ENCODE measurements at places on chromosomes 3 and 15.

GRCh38 chr15:73892446-73893226 lies 19.3 kb downstream of the TBC1D21 start:
- no peak for DNase-seq

DNA sequence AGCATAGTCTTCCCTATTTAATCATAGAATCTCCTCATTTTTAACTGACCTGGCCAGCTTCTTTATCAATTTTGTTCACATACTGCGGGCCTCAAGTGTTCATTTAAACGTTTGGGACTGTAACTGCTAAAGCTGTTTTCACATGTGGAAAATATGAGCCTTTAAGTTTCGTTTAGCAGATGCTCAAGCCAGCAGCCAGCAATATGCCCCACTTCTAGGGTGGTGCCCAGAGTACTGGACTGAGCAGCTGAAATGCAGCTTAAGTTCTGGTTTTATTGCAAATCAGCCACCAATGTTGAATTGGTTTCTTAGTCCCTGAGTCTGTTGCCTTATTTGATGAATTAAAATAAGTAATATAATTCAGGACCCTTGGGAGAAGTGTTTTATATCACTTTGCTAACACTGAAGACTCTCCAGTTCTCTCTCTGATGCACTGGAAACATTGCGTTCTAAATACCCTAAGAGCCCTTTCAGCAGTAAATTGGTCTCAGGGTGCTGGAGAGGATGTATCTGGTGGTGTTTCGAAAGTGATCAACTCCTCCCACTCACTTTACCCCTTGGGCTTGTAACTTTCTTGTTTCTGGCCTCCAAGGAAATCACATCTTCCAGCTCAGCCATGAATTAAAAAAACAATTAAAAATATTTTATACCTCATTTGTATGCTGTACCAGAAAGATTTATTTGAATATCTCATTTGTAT lies 61.7 kb downstream of the B3GALNT1 start:
- no peak for DNase-seq

GRCh38 chr3:149975919-149976318 lies 5.2 kb upstream of the PFN2 start:
- no peak for DNase-seq

- DNase-seq, result no peak
Measured at GRCh38 chr3:11900824-11901223, 54.1 kb upstream of the TAMM41 start.

- no peak for DNase-seq
Measured at GRCh38 chr3:11643201-11643603, 513 bp downstream of the VGLL4 start.

DNA sequence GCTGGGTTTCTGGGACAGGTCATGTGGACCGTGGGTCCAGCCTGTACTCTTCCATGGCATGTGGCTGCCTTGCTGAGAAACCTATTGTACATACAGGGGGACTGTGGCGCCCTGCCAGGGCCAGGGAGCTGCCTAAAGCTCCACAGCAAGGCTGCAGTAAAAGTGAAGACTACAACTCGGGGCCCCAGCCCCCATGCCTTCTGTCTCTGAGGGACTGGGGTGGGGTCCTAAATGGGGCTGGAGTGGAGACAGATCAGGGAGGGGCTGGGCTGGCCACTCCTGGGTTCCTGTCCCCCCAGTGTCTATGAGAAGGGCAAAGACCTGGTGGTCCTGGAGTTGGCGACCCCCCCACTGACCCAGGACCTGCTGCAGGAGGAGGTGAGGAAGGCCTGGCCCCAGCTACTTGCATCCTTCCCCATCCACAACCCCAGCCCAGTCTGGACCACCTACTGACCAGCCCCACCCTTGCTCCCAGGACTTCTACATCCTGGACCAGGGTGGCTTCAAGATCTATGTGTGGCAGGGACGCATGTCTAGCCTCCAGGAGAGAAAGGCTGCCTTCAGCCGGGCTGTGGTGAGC lies 7.3 kb downstream of the VILL start:
- DNase-seq, result peak; percentile 20

GRCh38 chr3:126581569-126581968 lies 22.8 kb upstream of the C3orf22 start:
- DNase-seq, result no peak

DNA sequence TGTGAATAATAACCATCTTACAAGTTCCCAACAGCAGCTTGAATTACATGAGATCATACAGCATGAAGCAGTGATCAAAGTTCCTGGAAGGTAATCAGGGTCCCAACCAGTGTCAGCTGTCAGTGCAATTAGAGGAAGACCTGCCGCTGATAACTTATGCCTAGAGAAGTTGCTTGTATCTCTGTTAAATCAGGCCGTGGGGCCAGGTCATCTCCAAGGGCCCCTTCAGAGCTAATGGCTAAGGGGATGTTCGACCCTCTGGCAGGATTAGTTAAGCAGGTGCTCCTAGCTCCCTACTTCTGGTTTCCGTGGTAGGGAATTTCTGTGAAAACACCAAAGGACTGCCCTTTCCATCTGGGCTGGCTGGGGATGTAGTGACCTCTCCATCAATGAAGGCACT lies 251.0 kb downstream of the FAM43A start:
- no peak for DNase-seq

DNA sequence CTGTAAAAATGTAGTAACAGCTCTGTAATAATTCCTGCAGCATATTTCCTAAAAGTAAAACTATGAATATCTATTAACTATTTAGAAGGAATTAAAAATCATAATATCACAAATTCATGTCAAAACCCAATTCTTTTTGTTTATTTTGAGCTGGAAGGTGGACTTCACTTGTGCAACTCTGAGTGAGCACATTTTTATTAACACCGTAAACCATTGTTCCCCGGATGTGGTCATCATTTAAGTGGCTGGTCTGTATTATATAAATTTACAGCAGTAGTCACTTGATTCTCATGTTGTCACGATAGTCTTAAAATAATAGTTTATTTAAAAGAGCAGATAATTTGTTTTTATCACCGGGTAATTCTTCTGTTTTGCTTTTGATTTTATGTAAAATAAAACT lies 43.0 kb upstream of the UTS2B start:
- no peak for DNase-seq

GRCh38 chr15:52796753-52797520 lies 6.8 kb upstream of the ONECUT1 start:
- no peak for DNase-seq

GRCh38 chr3:31220431-31220830 lies 312.3 kb upstream of the STT3B start:
- DNase-seq, result no peak

- DNase-seq, result no peak
Measured at GRCh38 chr3:46090161-46090591, 62.9 kb upstream of the XCR1 start.

GRCh38 chr3:138174421-138175131 lies at the start of gene DBR1:
DBR1 (minus strand) TSS chr3:138174921; CDS start chr3:138174795, 126 bp downstream.
- peak; percentile 83 for DNase-seq

- DNase-seq, result no peak
Measured at GRCh38 chr3:180409883-180410282, 192.1 kb upstream of the TTC14 start.

DNA sequence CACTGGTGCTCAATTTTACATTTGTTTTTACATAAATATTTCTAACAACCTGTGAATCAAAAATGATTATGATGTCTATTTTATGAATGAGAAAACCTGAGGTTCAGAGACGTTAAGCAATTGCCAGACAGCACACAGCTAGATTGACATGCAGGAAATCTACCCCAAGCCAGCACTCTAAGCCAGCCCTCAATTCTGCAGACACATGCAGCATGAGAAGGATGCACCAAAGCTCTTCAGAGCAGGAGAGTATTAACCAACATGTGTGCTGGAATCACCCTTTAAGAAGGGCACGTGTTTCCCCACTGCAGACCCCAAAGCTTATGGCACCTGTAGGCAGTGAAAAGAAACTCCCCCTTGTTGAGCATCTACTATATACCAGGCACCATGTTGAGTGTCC lies 126.1 kb upstream of the ARHGEF3 start:
- DNase-seq, result no peak

GRCh38 chr15:35993196-35993595 lies 447.2 kb upstream of the DPH6 start:
- DNase-seq, result no peak

DNA sequence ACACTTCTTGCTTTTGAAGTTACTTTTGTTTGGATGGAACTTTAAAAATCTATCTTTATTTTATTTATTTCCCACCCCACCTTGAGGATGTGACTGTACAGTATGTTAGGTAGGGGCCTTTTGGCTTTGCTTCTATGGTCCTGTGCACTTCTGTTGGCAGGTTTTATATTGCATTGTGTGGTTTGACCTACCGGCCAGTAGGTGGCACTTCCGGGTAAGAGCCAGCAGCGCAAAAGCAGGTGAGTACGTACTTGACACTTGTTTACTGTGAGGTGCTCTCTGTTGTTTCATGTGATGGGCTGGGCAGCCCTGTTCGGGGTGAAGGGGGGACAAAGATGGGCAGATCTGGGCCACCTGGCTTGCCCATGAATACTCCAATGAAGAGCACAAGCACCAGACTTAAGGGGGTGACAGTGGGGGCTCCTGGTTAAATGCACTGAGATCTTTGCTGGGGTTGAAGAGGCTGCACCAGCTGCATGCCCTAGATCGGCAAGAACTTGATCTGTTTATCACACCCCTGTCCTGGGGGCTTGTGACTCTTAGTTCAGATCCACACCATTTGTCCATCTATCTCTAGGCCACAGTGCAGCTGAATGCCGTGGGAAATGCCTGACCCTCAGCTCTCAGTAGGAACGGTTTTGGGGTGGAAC lies 131.6 kb downstream of the NLGN1 start:
- no peak for DNase-seq

- no peak for DNase-seq
Measured at GRCh38 chr15:26391567-26392194, 381.2 kb downstream of the GABRB3 start.

GRCh38 chr3:67790043-67790442 lies 135.6 kb upstream of the SUCLG2 start:
- peak; percentile 71 for DNase-seq

GRCh38 chr3:117688583-117688982 lies 979.0 kb downstream of the TUSC7 start:
- DNase-seq, result no peak

DNA sequence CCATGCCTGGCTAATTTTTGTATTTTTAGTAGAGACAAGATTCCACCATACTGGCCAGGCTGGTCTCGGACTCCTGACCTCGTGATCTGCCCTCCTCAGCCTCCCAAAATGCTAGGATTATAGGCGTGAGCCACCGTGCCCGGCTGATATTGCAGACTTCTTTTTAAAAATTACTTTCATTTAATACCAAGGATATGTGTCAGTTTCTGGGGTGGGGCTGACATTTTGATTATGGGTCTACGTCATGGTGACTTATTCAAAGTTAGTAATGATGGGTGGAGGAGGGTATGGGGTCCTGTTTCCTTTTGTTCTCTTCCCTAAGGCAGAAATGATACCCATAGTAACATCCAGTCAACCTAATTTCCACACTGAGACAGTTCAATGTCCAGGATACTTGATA lies 34.7 kb downstream of the GBE1 start:
- DNase-seq, result no peak

DNA sequence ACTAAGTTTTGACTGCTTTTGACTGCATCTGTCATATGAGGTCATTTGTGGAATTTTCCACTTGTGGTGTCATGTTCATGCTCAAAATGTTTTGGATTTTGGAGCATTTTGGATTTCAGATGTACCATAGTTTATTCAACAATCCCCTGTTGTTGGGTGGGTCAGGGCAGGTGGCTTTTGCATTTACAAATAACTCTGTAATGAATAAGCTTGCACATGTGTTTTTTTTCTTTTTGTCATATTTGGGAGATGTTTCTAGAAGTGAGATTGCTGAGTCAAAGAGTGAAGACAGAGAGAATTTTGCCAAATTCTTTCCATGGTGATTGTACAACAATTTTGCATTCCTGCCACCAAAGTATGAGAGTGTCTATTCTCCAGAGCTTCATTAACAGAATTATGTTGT lies 62.4 kb upstream of the ADPGK start:
- no peak for DNase-seq

GRCh38 chr3:107524841-107525643 lies 2.3 kb downstream of the BBX start:
- DNase-seq, result peak; percentile 60

DNA sequence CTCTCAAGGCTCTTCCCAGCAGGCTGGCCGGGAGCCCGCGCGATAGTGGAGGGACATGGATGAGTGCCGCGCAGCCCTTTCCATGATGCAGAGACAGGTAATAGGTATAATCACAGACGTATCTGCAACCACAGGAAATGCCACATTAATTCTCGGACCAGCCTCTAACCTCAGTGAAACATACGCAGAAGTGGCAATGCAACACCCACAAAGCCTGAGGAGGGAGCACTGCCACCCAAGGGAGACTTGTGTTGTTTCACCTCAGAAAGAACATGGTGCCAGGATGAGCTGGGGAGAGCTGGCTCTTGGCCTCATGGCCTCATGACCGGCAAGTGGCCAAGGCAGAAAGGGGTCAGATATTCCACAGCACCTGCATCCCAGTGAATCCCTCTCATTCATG lies 39.0 kb downstream of the PGPEP1L start:
- no peak for DNase-seq

- DNase-seq, result no peak
Measured at GRCh38 chr15:40984406-40984805, 31.1 kb downstream of the CHAC1 start.

- DNase-seq, result no peak
Measured at GRCh38 chr15:65576664-65577063, 34.3 kb downstream of the INTS14 start.

DNA sequence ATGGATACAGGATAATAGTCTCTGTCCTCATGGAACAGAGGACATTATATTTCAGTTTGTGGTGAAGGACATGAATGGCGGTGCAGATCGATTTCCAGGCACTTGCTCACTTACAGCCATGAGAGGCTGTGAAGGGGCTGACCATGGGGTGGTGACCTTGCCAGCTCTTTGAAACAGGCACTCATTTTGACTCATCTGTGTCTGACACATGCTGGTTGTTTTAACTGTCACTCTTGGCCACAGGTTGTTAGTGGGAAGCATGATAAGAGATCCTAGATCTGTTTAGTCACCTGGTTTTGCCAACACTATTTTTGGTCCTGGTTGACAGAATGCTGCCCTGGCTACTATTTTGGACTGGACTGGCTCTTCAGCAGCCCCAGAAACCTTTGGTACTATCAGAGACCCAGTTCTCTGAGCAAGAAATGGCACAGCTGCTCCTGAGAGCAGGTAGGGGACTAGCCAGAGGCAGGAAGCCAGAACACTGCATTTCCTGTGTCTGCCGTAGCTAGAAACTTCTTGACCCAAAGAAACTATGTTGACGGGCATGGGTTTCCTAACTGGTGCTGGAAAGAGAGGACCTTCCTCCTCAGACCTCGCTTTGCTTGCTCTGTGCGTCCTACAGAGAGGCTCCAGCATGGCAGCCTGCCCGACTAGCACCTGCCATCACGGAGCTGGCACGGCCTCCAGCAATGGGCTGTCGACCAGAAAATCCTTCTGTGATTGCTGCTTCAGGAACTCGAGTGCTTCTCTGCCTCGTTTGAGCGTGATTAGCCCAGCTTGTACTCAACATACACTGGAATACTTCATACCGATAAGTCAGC lies 6.3 kb downstream of the PXYLP1 start:
- no peak for DNase-seq
